ENCODE measurements at places on chromosomes 6 and 20. TPM values are rescaled to one million over a fixed set of nuclear protein-coding genes. Genes with fewer than 3 reads are reported as not detected.

GRCh38 chr20:46160661-46161060 lies 42.5 kb downstream of the CD40 start:
- DNase-seq, result no peak

GRCh38 chr20:33211817-33212424 lies 5.2 kb upstream of the BPIFA3 start:
- DNase-seq, result peak; percentile 42

- no peak for DNase-seq
Observed at GRCh38 chr20:37233548-37234253, 27.9 kb downstream of the GHRH start.

TGM2 gene
- 389 TPM for total RNA-seq

GNMT gene
- total RNA-seq, result 0.52 TPM

CLIC5 gene
- 27.6 TPM for total RNA-seq

UBE2C gene
- total RNA-seq, result 2.9 TPM

TRPC4AP gene
- total RNA-seq, result 60.5 TPM

CST4 gene
- 3.7 TPM for total RNA-seq

DNA sequence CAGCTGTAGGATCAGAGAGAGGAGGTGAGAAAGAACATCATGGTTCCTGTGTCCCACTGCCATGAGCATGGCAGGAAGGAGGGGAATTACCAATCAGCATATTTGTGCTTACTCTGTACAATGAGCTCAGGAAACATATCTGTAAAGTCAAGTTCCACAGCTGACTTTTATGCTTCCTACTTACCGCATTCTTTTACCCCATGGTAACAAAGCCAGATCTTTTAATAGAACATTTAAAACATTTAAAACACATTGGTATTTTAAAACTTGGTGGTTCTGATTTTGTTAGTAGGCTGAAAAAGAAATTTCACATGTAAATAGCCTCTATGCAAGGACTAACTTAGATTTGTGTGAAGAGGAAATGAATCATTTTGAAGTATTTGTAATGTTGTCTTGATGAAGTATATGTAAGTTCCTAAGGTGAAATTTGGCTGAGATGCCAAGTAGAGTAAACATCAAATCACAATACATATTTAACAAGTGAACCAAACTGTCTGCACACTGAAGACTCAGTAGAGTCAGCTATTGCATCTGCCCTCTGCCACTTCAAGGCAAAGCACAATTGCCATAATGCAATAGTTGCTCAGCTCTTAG lies 114.7 kb downstream of the GJA10 start:
- no peak for DNase-seq

DNA sequence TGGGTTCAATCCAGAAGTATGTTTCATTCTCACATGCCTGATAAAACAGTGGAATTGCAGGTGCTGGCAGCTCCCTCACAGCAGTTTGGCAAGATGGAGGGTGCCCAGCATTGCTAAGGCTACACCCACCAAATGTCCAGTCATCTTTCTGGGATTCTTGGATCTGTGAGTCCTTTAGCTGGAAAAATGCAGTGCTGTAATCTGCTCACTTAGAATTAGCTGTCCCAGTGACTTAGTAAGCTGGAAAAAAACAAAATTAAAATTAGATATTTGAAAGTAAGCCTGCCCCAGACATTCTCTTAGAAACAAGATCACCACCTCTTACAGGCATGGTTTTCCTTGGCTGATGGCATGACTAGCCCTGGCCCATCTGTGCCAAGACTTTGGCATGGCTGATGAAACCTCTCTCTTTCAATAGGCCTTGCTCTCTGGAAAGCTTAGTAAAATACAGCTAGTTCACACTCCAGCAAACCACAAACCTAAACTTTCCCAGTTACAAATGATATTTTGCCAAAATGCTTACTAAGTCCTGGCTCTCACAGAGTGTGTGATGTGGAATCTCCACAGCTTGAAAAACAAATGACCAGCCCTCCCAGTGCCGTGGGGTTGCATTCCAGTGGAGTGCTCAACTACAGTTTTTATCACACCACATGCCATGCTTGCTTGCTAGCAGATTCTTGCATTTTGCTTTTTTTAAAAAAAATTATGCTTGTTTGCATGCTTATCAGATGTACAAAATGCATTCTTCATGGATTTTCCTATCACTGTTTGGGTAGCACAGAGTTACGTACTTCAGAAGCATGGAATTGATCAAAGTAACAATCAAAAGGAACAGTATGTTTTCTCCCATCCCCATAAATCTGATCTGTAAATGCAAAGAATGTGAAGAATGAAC lies 261.5 kb downstream of the EYA4 start:
- no peak for DNase-seq

DNA sequence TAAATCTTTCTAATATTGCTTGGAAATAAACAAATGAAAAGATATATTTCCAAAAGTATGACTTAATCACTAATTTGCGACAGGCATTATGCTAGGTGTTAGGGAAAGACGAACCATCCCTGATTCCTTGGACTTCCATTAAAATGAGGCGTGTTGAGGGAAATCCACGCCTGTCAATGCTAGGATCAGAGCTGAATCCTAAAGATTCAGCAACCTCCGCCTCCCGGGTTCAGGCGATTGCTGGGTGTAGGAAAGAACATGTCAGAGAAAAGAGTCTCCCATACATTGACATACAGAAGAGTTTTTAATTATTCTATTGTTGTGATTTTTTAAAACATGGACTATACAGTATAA lies 16.8 kb upstream of the PRSS16 start:
- DNase-seq, result no peak

DNA sequence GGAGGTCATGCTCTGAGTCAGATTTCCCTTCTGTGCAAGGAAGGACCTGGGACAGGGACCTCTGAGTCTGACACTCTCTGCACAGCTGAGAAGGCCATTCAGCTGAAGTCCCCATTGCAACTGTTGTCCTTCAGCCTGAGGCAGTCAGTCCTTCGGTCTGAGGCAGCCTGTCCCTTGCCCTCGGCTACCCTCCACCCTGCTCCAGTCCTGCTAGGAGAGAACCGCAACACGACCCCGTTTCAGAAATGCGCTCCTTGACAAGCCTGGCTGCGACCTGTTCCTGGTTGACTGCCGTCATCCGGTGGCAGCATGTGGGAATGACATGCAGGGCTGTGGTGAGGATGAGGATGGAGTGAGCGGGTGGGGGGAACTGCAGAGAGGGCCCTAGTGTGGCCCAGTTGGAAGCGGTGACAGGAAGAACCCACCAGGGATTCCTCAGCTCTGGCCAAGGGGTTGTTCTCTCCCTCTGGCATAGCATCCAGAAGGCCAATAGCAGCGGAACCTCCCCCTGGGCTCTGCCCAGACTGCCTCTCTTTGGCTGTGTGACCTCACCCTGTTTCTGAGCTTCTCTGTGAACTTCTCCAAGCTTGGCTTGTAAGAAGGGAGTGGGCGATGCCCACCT lies 40.3 kb upstream of the ANGPT4 start:
- peak; percentile 51 for DNase-seq

GRCh38 chr6:57423468-57423867 lies 106.0 kb downstream of the PRIM2 start:
- DNase-seq, result no peak

GRCh38 chr20:40176098-40176841 lies 512.8 kb downstream of the MAFB start:
- no peak for DNase-seq

GRCh38 chr6:28160233-28160632 lies 18.6 kb downstream of the ZKSCAN8 start:
- DNase-seq, result no peak

- no peak for DNase-seq
Observed at GRCh38 chr6:51339728-51340127, 521.1 kb downstream of the TFAP2B start.

APOM gene
- total RNA-seq, result 2.2 TPM

GRCh38 chr20:45221076-45221475 lies at the start of gene SEMG2:
Gene SEMG2 (plus strand): TSS chr20:45221373. CDS start chr20:45221390, 17 bp downstream.
- no peak for DNase-seq

- no peak for DNase-seq
Observed at GRCh38 chr20:44615876-44616603, 33.7 kb downstream of the PKIG start.

- DNase-seq, result no peak
Observed at GRCh38 chr6:149027484-149027883, 280.7 kb downstream of the UST start.

DNA sequence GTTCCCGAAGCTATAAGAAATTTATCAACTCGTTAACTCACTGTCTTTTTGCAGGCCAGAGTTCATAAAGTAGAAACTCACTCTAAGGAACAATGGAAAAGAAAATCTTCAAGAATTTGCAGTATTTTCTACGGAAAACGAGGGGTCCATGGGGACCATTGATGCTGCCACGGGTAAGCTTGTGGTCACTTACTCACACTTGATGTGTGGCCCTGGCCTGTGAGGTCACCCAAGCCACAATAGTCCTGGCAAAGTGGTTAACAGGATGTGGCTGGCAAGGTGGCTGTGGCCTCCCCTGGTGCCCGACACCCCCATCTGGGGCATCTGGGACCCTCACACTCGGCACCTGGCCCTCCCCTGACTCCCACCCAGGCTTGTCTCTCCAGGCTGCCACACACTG lies 123.4 kb downstream of the C6orf118 start:
- no peak for DNase-seq

LY86 gene
- 7.0 TPM for total RNA-seq

KCNQ5 gene
- 2.3 TPM for total RNA-seq

DNA sequence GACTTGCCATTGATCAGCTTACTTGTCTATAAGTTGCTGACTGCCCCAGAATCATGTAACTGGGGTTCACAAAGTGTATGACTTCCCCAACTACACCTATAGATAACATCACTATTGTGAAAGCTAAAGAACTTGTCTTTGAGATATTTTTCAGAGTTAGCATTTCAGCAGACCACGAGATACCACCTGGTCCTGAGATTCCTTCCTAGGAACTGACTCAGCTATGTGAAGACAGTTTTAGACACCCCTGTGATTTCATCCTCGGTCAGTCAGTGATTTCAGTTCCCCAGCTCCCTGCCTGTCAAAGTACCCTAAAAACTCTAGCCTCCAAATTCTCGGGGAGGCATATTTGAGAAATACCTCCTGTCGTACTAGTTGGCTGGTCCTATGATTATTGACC lies 62.4 kb downstream of the TXNDC5 start:
- no peak for DNase-seq

SMLR1 gene
- 2.8 TPM for total RNA-seq

DPPA5 gene
- not detected for total RNA-seq

DNA sequence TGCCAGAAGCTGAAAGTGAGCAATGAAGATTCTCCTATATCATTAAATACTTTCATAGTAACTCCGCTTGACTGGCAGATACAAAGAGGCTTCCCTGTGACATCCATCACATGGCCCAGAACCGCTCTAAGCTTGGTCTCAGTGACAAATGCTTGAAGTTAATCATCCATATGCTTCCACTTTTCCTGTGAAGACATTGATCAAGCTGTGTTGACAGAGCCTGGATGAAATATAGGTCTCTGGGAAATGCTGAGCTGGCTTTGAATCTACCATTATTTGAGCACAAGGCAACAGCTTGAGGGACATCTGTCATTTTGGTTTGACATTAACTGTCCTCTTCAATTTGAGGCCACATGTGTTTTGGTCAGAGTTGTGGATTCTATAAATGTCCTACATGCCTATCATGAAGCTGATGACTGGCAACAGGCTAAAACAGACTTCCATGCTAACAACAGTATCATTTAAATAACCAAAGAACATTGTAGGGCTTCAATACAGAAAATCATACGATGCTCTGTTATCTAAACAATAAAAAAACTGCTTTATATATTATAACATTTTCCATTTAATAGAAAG lies 402.2 kb upstream of the IRAK1BP1 start:
- no peak for DNase-seq

FAM8A1 gene
- total RNA-seq, result 34.3 TPM

GRCh38 chr6:10138917-10139316 lies 276.0 kb downstream of the TFAP2A start:
- DNase-seq, result no peak

DNA sequence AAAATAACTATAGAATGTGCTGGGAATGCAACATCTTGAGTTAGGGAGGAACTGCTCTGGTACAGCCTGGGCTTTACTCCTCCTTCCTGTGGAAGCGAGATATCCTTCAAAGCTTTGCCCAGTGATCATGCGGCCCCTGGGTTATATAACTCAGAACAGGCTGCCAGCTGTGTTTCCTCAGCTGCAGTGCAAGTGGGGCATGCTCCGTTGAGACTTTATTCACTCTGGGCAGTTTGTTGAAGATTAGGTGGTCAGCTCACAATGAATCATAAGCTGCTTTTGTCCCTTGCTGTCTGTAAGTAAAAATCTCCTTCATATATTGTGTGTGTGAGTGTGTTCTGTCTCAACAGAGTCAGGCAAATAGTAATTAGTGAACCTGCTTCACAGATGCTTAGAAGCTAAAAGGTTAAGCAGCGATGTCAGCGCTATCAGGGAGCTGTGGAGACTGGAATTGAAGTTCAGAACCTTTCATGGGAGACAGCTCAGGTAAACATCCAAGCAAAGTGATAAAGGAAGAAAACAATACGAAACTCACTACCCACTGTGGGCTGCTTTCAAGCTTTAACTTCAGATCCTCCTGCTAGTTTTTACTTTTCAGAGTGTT lies 688.4 kb downstream of the HTR1B start:
- no peak for DNase-seq

RNGTT gene
- 9.1 TPM for total RNA-seq

DNA sequence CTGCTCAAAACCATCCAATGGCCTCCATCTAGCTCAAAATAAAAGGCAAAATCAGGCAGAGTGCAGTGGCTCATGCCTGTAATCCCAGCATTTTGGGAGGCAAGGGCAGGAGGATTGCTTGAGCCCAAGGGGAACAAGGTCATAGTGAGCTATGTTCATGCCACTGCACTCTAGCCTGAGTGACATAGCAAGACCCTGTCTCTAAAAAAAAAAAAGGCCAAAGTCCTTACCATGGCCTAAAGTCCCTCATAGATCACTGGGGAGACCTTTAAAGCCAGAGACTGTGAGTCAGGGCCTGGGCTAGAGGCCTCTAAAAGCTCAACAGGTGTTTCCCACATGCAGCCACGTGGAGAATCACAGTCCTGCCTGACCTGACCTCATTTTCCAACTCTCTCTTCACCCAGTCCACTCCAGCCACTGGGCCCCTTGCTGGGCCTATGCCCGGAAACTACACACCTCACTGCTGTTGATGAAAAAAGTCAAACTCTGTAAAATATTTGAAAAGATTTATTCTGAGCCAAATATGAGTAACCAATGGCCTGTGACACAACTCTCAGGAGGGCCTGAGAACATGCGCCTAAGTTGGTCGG lies 28.2 kb upstream of the TAB2 start:
- DNase-seq, result no peak

DNA sequence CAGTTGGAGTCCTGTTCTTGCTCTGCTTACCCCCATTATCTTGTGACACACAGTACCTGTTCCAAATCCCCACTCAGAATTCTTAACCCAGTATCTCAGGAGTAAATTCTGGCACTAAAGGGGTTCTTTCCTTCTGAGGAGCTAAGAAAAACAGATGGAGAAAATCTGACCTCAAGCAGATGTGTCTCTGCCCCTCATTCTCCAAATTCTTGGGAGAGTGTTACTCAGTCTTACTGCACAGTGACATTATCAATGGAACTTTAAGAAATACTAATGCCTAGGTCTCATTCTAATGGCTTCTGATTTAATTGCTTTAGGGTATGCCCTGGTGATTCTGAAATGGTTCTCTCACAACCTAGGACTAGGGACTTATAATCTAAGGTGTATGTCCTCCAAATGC lies 40.6 kb upstream of the PTPRK start:
- DNase-seq, result no peak

PACSIN1 gene
- 1.4 TPM for total RNA-seq

IRF4 gene
- 2.9 TPM for total RNA-seq

TNF gene
- 6.6 TPM for total RNA-seq
